ENCODE measurements at places on chromosomes 3 and 15.

DNA sequence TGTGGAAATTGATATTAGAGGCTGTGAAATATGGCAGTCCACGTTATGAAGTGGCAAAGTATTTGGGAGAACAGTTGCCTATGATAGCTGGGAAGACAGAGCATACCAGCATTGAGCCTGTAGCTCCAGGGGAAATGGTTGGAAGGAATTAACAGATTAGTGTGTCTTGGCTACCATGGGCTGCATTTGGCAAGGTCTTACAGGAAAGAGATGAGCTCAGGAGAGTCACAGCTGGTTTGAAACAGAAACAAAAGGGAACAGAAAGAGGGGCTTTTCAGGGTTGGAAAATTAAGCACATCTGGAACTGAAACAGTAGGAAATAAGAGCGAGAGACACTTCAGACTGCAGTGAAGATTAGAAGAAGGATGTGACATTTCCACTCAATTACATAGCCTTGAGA is 141.7 kb downstream of the FBLN2 start:
- DNase-seq = no peak
- no peaks in the 10 kb centered on the region for H3K27me3 ChIP-seq
- H3K4me3 ChIP-seq = no peak overlapping the region
- H3K27ac ChIP-seq = no peak overlapping the region

DNA sequence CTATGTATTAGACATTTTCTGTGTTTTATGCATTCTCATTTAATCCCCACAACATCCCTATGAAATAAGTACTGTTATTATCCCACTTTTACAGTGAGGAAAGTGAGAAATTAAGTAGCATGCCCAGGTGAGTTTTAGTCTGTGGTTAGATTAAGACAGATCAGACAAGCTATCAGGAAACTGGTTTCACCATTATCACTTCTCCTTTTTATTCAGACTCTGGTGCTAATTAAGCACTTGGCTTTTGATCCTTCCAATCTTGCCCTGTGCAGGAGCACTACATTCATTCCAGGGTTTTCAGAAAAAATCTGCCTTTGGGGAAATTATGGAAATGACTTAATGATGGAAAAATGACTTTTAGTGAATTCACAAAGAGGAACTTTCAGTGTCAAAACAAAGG is 115.2 kb downstream of the TMEM108 start:
- H3K27ac ChIP-seq = no peak overlapping the region
- H3K4me1 ChIP-seq = no peaks in the 10 kb centered on the region
- H3K4me3 ChIP-seq = no peak overlapping the region
- H3K36me3 ChIP-seq = no peaks in the 10 kb centered on the region

DNA sequence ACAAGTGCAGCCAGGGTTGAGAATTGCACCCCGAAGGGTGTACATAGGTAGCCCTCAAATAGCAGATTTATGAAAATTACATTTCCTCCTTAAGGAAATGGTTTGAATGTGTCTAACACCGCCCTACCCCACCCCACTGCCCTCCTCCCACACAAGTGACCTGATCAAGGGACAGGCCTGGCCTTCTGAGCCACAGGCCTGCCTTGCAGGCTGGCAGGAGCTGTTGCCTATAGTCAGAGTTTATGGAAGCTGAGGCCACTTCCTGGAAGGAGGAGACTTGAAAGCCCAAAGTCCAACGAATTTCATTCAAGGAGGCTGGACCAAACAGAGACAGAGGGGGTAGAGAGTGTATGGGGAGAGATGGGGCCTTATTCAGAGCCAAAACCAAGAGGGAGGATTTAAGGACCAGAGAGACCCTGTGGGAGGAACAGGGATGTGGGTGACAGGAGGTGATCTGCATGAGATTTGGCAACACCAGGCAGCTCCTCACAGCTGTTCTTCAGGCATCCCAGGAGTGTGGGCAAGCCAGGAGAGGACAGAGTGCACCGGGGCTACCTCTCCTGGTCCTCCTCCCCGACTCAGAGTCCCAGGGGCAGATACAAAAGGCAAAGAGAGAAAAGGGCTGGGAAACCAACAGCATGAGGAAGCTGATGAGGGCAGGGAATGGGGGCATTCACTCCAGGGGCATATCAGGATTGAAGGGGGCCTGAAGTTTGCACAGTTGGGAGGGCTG is 100.4 kb upstream of the HES1 start:
- H3K36me3 ChIP-seq = no peaks in the 10 kb centered on the region
- H3K27ac ChIP-seq = no peak overlapping the region
- no peaks in the 10 kb centered on the region for H3K27me3 ChIP-seq
- DNase-seq = no peak
- peaks cover 2% of the 10 kb centered on the region for H3K4me1 ChIP-seq
- H3K4me3 ChIP-seq = no peak overlapping the region

DNA sequence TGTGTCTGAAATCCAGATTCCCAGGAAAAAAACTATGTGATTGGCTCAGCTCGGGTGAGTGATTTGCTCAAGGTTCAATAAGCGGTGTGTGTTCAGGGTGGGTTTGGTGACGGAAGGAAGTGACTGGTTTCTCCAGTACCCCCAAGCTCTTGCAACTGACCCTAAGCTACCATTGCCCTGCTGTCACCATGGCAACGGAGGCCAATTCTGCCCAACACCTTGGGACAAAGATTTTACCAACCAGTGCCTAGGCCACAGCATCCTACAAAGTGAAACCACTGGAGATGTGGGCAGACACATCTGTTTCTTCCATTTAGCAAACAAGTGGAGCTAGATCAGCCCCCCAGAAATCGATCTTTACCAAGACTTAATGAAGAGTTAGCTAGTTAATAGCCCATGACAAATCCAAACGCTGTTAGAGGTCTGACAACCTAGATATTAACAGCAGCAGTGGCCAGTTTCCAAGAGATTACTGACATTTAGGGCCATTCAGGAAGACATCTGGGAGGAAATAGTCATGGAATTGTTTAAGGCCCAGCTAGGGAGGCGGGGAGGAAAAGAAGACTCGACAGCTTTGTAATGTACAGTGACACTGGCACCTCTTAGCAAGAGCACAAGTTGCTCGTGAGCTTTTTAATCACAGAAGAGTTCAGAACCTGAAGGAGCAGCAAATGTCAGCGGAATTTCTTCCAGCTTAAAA is 195.9 kb downstream of the SLCO3A1 start:
- H3K27me3 ChIP-seq = no peaks in the 10 kb centered on the region
- no peaks in the 10 kb centered on the region for H3K36me3 ChIP-seq
- H3K4me1 ChIP-seq = no peaks in the 10 kb centered on the region
- no peak for DNase-seq

DNA sequence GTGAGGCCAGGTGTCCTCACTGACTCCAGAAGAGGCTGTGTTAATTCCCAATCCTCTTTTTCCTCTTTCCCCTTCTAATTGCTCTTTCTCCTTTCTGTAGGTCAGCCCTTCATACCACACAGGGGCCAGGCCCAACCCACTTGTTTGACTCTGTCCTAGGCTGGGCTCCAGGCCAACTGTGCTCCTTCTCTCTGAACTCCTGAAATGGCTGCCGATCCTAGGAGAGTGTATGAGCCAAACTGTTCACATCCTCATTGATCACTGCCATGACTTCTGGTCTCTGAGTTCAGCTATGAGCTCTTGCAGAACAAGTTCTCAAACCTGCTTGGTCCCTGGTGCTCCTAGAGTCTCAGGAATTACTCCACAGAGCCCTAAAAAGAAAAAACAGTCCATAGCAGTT is 145.1 kb downstream of the VGLL4 start:
- H3K36me3 ChIP-seq = no peaks in the 10 kb centered on the region
- DNase-seq = peak; percentile 75
- no peak overlapping the region for H3K4me3 ChIP-seq
- no peaks in the 10 kb centered on the region for H3K27me3 ChIP-seq

- peaks cover 8% of the 10 kb centered on the region for H3K4me1 ChIP-seq
- DNase-seq = peak; percentile 75
- peaks cover 15% of the 10 kb centered on the region for H3K36me3 ChIP-seq
- no peaks in the 10 kb centered on the region for H3K27me3 ChIP-seq
Measured at GRCh38 chr3:132721479-132722164, 587 bp downstream of the NPHP3 start.

GRCh38 chr3:69079269-69080159 is 651 bp downstream of the UBA3 start:
- peaks cover 35% of the 10 kb centered on the region for H3K36me3 ChIP-seq
- peak overlapping the region; percentile 81 for H3K4me3 ChIP-seq
- peak overlapping the region; percentile 37 for H3K27ac ChIP-seq
- no peaks in the 10 kb centered on the region for H3K27me3 ChIP-seq
- peaks cover 45% of the 10 kb centered on the region for H3K4me1 ChIP-seq

DNA sequence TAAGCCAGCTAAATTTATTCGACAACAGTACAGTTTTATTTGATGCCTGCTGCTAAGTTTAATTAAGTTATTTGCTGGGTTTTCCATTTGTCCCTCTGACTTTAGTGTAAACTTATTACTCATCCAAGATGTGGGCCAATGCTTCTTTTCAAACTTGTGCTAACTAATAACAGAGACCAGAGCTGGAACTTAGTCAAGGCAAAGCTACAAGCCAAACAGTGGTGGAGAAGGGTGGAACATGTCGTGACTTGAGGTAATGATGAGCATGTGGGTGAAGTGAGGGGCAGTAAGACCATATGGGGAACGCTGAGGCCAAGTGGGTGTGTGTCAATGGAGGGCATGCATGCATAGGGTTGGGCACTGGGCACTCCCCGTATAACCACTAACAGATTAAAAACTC is 63.9 kb downstream of the NMD3 start:
- peaks cover 4% of the 10 kb centered on the region for H3K4me1 ChIP-seq
- H3K27ac ChIP-seq = no peak overlapping the region
- H3K36me3 ChIP-seq = no peaks in the 10 kb centered on the region
- no peak overlapping the region for H3K4me3 ChIP-seq
